Stimulated activated naive CD8-positive, alpha-beta T cell treated with anti-CD3 and anti-CD28 coated beads, Interleukin-15, amount 100 ng/mL, for 72 hours (primary cell): ENCODE measurements at places on chromosomes 16 and 17.

GRCh38 chr17:81578561-81579225, 26.5 kb upstream of the FAAP100 start:
- no peak for DNase-seq

DNA sequence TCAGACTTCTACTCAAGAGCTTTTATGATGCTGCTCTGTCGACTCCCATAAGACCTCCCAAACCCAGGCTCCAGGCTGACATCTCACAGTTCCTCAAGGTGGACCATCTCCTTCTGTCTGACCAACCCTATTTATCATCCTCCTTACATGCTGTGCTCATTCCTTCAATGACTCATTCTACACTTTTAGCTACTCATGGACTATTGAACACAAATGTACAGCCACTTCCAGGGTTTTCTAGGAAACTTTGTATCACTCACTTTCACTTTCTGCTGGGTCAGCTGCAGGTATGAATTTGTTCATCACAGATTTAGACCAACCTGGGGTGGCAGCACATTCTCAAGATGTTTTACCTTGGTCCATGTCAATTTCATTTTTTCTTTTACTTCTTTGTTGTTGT, 162.4 kb upstream of the FAM20A start:
- no peak for DNase-seq

DNA sequence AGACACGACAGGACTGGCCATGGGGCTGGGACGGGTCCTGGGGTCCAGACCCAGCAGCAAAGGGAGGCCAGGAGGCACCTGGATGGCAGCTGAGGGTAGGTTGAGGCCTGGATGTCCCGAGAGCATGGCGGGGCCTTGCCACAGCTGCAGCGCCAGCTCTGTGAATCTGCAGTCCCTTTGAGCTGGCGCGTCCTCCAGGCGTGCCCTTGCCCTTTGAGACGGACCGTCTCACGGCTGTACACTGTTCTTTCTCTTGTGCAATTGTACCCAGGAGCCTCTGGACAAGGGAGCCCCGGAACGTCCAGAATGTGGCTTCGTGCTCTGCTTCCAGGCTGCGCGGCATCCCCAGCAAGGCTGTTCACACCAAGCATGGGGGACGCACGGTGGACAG, 69.5 kb upstream of the CIBAR2 start:
- DNase-seq = no peak

- DNase-seq = no peak
These were observed 584.7 kb downstream of the WWOX start for GRCh38 chr16:78684030-78684611.

DNA sequence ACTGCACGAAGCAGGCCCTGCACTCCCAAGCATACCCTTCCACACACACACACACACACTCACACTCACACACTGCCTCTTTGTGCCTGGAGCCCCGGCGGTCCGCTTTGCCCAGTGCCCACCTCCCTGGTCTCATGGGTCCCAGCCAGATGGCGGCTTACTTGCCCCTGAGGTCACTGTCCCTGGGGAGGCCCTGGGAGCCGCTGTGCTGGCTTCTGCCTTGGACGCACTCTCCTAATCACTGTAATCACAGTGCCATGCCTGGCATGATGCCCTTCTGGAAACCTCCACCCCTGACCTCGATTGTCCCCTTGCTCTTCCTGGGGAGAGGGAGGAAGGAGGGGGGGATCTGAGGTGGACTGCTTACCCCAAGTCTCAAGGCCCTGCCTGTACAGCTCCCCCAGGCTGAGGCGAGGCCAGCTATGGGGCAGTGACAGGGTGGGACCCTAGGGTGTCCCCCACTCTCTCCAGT, 36.0 kb downstream of the ARHGAP23 start:
- no peak for DNase-seq

DNA sequence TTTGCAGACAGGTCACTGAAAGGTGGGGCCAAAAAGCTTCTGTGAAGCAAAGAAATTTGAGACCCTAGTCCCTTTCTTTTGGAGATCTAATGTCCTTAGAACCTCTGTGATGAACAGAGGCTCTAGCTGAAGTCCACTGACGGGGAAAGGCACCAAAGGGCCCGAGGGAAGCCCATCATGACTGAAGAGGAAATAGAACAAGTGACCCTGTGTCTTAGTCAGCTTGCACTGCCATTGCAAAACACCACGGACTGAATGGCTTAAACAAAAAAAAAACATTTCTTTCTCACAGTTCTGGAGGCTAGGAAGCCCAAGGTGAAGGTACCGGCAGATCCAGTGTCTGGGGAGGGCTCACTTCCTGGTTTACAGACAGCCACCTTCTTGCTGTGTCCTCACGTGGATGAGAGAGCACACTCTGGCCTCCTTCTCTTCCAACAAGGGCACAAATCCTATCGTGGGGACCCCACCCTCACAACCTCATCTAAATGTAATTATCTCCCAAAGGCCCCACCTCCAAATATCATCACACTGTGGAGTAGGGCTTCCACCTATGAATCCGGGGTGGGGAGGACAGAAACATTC, 24.3 kb upstream of the ASGR2 start:
- no peak for DNase-seq

- no peak for DNase-seq
These were observed 442.3 kb upstream of the MON1B start for GRCh38 chr16:76748461-76749348.

DNA sequence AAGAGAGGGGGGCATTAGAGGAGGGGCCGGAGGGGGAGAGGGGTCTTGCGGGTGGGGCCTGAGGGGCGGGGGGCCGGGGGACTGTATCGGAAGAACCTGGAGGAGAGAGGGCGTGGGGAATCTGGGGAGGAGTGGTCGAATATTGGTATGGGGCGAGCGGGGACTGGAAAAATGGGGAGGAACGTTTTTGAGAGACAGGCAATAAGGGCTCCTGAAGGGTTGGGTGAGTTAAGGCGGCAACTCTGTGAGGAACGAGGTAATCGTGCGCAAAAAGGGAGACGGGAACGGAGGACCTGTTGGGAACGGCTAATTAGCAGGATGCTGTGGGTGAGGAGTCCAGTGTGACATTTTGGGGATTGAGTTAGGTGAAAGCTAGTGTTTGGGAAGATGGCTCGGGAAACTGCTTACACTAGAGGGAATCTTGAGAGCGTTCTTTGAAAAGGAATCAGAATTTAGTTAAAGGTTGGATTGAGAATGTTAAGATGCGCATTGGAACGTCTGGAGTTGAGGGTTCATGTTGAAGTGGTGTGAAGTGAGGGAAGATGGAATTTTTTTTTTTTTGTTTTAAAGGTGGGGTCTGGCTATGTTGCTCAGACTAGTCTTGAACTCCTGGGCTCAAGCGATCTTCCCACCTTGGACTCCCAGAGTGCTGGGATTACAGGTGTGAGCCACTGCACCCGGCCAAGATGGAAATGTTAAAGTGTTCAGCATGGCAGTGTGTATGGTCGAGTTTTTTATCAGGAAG, 662 bp downstream of the WIPF2 start:
- DNase-seq = peak; percentile 23

- no peak for DNase-seq
These were observed 14.7 kb downstream of the LRRC75A start for GRCh38 chr17:16477255-16477654.

DNA sequence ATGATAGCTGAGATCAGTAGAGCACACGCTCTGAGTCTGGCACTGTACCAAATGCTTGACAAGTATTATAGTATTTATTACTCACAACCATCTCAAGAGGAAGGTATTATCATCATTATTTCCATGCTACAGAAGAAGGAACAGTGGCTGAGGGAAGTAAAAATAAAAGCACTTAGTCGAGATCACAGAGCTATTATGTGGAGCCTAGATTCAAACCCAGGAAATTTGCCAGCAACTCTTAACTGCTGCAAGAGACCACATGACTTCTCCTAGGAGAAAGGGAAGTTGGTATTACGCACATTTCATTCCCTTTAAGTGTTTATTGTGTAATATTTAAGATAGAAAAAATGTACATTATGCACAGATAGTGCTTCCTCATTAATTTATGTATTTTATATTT, 1.0 kb upstream of the RHOT1 start:
- DNase-seq = no peak

GRCh38 chr16:59886021-59886420, 1151.9 kb upstream of the GOT2 start:
- no peak for DNase-seq

DNA sequence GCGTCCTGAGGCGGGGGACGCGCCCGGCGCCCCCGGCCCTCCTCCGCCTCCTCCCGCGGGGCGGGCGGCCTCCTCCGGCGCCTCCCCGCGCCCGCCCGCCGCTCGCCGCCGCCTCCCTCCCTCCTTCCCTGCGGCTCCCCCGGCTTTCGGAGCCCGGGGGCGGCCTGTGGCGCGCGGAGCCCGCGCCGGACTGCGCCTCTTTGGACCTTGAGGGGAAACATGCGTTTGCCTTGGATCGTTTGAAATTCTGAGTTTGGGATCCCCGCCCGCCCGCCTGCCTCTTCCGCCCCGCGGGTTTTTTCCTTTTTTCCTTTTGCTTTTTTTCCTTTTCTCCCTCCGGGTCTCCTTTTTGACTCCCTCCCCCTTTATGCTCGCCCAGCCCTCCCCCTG, 390 bp downstream of the ZNRF1 start:
- DNase-seq = peak; percentile 28

DNA sequence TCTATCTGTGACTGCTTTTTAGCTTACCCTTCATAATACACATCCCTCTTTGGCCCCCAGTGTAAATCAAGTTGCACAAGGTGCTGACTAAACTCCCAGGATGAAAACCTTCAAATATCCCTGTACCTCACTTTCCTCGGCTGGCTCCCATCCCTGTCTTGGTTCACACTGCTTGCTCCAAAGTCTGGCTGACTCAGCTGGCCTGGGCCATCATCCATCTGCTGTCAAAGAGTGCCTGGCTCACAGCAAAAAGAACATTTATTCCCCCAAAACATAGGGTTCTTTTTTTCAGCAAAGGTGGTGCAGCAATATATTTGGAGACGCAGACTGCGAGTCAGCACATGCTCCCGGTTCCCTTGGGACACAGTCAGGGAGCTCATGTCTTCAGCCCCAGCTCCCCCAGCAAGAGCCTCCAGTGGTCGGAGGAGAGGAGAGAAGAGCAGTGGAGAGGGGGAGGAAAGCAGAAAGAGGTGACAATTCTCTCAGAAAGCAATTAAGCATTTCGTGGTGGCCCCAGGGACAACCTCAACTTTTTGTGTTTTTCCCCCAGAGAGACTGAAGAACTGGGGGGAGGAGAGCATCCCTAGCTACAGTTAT, 26.1 kb downstream of the GPR142 start:
- DNase-seq = no peak
